ENCODE measurements at places on chromosomes 13 and 19.

GRCh38 chr19:2478278-2478755 is 2.4 kb downstream of the GADD45B start:
- DNase-seq, result peak; percentile 49

- peak; percentile 69 for DNase-seq
These were observed 9.3 kb upstream of the RANBP3 start for GRCh38 chr19:5987077-5987818.

- DNase-seq, result no peak
These were observed 84.5 kb downstream of the MBNL2 start for GRCh38 chr13:97306645-97307044.

GRCh38 chr13:80444240-80445015 is 103.5 kb upstream of the SPRY2 start:
- DNase-seq, result no peak

DNA sequence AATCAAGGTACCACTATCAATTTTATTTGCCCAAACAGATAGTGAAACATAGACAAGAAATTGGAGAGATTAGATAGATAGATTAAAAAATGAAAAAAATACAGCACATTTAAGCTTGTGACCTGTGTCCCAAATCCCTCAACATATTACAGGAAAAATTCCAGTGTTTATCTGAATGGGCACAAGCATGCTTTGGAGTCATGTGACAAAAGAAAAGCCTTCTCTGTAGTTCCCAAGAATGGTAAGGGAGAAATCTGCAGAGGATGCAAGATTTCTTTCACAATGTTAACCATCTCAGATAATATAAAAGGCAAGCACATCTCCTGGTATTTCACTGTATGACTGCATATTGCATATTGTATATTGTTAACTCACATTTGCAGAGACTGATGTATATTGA is 168.0 kb downstream of the PCDH9 start:
- no peak for DNase-seq

- DNase-seq, result no peak
These were observed 41.5 kb downstream of the NOTCH3 start for GRCh38 chr19:15159251-15159650.

DNA sequence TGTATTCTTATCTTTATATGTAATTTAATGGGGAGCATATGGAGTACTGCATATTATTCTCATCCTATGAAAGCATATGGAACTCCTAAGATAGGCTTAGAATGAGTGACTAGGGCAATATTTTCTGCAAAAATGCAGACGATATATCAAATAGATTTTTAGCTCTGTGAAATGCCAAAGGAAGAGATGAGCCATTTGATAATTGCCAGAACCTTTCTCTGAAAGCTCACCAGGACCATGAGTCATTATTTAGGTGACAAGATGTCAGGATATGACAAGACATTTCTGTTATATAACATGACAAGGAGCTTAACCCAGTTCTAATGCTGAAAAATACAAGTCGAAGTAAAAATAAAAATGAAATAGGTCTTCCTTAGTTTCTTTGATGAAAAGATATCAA is 145.0 kb downstream of the SLITRK6 start:
- DNase-seq, result no peak

GRCh38 chr19:33737681-33738371 is 58.8 kb upstream of the KCTD15 start:
- no peak for DNase-seq

GRCh38 chr19:7441468-7442146 is 47.2 kb downstream of the PEX11G start:
- no peak for DNase-seq

DNA sequence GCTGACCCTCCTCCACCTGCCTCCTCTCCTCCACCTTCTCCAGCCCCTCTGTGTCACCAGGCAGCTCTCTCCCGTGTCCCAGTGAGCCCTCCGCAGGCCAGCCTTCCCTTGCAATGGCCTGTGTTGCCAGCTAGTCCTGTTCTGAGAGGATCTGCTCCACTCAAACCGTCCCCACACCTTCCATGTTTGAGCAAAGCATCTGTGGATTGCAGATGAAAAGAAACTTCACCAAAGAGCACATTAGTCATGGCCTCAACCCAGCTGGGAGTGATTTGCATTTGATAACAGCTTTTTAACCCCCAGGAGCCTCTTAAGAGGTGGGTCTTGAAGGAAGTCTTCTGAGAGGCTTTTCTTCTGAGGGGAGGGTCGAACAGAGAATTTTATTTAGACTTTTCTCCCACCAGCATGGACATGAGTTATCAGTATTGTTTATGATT is 72.8 kb downstream of the COL4A2 start:
- DNase-seq, result no peak

- no peak for DNase-seq
These were observed 6.3 kb upstream of the DNAAF3 start for GRCh38 chr19:55172741-55173140.

- no peak for DNase-seq
These were observed 329.3 kb downstream of the FGF9 start for GRCh38 chr13:22000191-22000590.

DNA sequence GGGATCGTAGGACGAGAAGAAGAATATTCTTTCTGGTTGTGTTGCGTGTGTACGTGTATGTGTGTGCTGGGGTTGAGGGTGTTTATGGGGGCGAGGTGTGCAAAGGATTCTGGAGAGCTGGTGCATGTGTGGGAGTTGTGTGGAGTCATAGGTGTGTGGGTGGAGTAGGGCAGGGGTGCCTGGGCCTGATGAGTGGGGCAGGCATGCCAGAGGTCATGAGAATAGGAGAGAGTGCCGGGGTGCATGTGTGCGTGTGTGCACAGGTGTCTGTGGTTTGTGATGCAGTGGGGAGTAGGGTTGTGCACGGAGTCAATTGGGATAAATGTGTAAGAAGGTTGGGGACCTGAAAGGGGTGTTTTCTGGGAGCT is 649 bp downstream of the TMEM91 start:
- DNase-seq, result no peak

Measured in stimulated activated CD4-positive, alpha-beta T cell treated with anti-CD3 and anti-CD28 coated beads, Interleukin-4, amount 100 ng/mL, for 48 hours (primary cell).